Lower leg skin (tissue), 4 donors: ENCODE measurements at places on chromosomes 5 and 9.

GRCh38 chr5:55146080-55146479 is 13.9 kb upstream of the GPX8 start:
- no peak for DNase-seq

GRCh38 chr9:101098392-101098791 is 69.9 kb downstream of the PLPPR1 start:
- no peak for DNase-seq

DNA sequence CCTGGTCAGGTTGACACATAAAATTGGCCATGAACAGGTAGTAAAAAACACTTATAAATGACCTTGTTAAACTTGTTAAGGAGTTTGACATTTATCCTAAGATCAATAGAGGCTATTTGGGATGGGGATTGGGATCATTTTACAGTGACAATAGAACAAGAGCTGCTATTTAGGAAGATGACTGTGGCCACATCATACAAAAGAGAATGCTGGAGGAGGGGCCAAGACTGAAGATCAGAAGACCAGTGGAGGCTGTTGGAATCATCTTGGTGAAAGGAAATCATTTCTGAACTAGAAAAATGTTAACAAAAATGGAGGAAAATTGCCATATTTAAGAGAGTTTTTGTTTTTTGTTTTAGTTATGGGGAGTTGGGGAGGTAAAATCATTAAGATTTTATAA is 304.8 kb upstream of the TLE4 start:
- DNase-seq = no peak

DNA sequence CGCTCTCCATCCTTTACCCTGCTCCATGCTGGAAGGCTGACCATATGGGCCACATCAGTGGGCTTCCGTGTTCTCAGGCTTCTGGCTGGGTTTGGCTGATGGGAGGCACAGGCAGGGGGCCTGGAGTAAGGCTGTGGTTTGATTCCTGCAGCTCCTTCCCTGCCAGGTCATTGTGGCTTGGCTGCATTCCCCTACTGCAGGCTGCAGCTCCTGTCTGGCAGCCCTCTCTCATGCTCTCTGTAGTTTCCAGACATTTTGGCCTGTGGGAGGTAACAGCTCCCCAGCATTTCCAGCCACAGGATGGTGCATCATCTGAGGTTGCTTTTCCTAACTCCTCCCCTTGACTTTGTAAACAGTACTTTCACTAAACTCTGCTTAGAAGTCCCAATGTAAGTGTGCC is 102.0 kb upstream of the PTPN3 start:
- DNase-seq = no peak

- DNase-seq = no peak
Measured at GRCh38 chr9:116162241-116162781, 8.7 kb downstream of the PAPPA start.

DNA sequence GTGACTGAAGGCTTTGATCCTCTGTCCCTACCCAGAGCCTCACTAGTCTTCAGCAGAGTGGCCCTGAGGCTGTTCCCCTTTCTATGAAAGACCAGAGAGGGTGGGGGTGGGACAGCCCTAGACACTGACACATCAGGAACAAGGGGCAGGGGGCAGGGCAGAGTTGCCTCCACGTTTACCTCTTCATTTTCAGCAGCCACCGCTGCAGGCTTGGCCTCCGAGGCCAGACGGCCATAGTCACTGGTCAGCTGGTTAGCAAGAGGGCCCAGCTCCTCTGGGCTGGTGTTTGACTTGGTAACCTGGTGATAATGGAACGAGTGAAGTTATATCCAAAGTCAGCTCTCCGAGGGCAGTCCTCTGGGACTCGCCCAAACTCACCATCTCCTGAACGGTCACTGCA is 15.6 kb upstream of the TPM2 start:
- DNase-seq = no peak

GRCh38 chr9:134296301-134297082 is 29.8 kb upstream of the RXRA start:
- no peak for DNase-seq

GRCh38 chr9:37746448-37747270 is 6.9 kb upstream of the TRMT10B start:
- DNase-seq = no peak

DNA sequence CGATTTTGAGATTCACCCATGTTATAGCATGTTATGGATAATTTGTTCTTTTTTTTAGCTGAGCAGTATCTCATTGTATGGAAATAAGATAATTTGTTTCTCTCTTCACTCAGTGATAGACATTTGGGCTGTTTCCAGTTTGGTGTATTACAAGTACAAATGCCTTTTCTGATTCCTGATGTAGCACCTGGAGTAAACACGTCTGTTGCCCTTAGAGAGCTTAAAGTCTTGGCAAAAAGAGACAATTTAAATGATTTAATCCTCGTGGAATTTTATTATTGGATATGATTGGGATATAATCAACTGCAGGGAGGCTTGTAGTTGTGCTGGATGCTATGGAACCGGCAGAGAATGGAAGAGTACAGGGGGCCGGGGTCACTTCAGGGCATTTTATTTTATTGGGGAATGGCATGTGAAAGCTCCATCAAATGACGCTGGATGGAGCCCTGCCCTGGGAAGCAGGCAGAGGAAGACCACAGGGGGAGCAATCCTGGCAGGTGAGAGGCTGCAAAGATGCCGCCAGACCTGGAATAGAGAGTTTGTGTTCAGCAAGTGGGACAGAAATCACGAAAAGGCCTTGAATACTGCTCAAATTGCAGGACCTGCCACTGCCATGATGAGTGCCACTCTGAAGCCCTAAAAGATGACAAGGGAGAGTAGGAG is 31.0 kb upstream of the TGFBI start:
- no peak for DNase-seq

GRCh38 chr5:30890377-30890776 is 303.1 kb upstream of the CDH6 start:
- DNase-seq = no peak

DNA sequence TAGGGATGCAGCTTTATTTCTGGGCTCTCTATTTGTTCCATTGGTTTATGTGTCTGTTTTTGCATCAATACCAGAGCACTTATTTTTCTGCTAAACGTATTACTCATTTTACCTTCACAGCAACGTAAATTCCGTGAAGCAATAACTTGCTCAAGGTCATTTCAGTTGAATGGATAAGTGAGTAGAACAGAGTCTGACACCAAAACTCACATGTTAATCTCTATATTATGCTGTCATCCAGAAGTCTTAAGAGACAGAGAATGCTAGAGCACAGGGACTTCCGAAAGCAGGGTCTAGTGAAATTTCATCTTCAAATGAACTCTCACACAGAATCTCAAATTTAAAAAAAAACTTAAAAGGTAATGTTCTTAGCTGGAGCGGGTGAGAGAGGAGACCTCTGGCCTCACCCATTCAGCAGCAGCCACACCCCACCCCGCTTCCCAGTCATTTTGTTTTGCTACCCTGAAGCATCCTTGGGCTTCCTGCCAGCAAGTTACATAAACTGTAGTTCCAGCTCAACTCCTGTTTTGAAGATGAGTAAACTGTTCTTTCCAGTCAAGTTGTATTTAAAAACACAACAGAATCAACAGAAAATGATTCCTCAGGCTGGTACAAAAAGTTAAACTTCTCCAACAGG is 69.3 kb downstream of the TRIM36 start:
- DNase-seq = no peak

DNA sequence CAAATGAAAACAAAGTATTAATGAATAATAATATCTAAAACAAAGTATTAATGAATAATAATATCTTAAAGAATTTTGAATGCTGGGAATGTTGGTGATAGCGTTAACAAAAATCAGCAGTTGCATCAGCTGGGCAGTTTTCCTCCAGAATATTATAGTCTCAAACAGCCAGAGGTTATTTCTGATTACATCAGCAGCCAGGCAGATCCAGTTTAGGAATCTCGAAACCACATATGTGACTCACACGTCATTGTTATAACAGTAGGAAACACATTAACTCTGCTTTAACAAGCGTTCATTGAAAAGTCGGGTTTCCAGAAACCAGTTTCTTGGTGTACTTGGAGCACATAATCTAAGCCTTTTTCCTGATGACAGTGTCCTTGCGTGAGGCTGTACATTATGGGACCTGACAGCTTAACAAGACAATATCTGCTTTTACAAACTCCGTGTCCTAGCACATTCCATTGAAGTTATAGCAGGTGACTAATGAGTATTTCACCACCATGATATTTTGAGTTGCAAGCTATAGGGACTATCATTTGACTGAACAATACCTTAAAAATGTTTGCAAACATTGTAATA is 559.5 kb upstream of the KLF4 start:
- no peak for DNase-seq

DNA sequence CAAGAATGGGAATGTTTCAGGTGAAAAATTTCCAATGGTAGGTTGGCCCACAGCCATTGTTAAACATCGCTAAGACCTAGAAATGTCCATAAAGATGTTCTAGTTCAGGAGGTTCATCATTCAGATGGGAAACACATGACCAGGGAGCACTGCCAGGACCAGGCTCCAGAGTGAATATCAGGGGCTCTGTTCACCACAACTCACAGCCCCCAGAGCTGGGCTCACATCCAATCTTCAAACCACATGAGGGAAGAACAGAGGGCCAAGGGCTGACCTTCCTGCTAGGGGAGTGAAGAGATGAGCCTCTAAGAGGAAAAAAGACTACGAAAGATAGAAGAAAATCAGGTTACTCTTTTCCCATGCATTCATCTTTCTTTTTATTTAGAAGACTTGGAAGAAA is 205.8 kb downstream of the SEMA5A start:
- DNase-seq = no peak
